ENCODE measurements at places on chromosomes 7 and 10. TPM values are rescaled to one million over a fixed set of nuclear protein-coding genes. Genes with fewer than 3 reads are reported as not detected.

Gene SND1
- total RNA-seq = 291 TPM

Gene MPP7
- 5.4 TPM for total RNA-seq

Gene CRPPA
- total RNA-seq = 1.1 TPM

Gene STN1
- total RNA-seq = 31.8 TPM

Gene TEX47
- not detected for total RNA-seq

Gene PTPRZ1
- 9.8 TPM for total RNA-seq

All from MCF 10A (cell line).